ENCODE measurements at places on chromosomes 5 and 9.

DNA sequence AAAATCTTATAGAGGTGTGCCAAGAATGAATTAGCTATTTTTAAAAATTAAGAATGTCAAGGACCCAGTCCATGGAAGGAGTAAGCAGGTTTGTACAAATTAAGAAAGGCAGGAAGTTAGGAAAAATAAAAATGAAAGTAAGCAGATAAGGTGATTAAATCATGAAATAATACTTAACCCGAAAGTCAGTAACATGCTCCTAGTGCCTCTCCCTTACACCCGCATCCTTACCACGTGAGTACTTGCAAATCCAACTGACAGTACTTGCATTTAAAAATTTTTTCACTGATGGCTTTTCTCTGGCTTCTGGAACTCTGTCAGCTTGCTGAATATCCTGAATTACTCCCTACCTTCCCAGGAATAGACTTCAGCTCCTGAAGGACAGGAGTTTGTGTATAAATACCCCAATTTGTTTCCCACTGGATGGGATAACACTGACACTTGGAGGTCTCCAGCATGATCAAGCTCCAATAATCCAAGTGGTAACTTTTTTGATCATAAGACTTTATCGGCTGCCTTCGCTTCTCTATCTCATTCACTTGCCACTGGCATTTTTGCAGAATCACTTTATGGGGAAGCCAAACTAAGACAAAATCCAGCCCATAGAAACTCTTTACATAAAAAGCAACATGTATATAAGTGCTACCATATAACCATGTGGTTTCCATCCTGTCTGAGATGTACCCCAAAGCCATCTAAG is 41.6 kb upstream of the RICTOR start:
- no peak for DNase-seq

- no peak for DNase-seq
Measured at GRCh38 chr9:116701940-116702642, 15.0 kb downstream of the TRIM32 start.

DNA sequence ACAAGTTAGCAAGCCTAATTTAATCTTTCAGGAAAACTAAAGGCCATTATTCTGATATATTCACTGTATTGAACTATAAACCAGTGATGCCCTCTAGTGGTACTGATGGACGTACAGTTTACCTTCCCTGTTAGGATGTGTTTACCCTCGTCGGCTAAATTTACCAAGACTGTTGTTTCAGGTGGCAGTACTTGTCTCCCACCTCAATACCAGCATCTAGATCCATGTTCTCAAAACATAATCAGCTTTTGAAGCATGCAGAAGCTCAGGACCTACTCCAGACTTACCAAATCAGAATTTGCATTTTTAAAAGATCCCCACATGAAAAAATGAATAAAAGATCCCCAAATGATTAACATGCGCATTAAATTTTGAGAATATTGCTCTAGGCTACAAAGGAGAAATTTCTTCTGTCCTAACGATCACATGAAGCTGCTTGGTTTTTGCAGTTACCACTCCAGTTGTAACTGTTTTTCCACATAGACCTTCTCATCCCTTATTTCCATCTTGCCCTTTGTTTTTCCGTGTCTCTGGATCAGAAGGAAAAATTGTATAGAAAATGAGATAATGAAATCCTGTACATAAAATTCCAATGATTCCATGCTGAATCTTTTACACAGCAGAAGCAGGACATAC is 3.2 kb upstream of the BAAT start:
- DNase-seq: peak; percentile 66

DNA sequence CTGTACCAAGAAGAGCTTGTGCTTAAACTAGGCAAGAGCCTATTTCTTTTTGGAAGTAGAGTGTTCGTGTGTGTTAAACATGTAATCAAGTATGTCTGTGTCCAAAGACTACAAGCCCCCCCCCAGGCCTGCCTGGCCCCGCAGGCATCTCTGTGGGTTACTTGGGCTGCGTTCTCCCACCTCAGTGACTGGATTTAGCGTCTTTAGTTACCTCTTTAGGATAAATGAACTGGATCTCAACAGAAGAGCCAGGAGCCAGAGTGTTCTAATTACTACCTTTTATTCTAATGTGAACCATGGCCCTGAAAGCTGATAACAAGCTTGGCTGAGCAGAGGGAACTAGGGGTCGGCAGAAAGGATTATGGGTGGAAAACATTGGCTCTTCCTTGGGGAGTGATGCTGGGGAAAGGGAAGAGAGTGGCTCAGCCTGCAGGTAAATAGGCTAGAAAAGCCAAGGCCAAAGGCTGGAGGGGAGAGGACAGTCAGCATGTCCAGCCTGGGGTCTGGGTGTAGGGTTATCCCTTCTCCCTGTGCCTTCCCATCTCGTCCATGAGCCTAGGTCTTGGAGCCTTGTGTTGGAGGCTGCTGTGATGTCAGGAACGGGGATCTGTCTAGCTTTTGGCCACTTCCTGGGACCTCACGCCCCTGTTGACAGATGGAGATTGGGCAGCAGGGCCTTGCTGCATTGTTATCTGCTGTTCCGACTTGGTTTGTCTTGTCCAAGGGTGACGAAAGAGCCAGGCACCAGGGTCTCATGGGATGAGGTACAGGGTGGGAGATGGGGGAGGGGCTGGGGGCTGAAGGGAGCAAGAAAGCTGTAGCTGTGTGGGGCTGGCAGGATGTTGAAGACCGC is 11.1 kb downstream of the CD74 start:
- DNase-seq: no peak

- no peak for DNase-seq
Measured at GRCh38 chr9:98887918-98888510, 55.7 kb upstream of the COL15A1 start.

GRCh38 chr5:142866563-142867275 is 96.5 kb downstream of the ARHGAP26 start:
- peak; percentile 75 for DNase-seq

GRCh38 chr5:146646441-146646840 is 130.5 kb upstream of the GPR151 start:
- no peak for DNase-seq

- DNase-seq: no peak
Measured at GRCh38 chr5:178595150-178595549, 5.0 kb upstream of the COL23A1 start.

DNA sequence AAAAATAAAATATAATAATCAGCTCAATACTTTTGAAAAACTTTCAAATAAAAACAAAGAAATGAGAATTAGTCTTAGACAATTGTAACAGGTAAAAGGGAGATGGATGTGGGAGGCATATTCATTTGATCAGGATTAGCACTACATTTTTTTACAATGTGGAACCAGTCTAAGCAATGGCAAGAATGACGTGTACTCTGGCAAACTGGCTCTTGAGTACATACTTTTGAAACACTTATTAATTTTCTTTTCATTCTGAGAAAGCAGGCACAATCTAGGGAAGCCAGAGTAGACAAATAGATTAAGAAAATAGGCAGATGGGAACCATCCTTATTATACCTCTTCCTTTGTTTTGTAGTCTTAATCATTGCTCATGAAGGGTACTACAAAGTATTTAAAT is 79.7 kb downstream of the MEF2C start:
- no peak for DNase-seq

GRCh38 chr5:174083056-174083827 is 37.7 kb downstream of the NSG2 start:
- no peak for DNase-seq

GRCh38 chr9:122212473-122213004 is 16.2 kb downstream of the LHX6 start:
- no peak for DNase-seq

- DNase-seq: no peak
Measured at GRCh38 chr5:2776337-2777302, 25.1 kb upstream of the IRX2 start.

DNA sequence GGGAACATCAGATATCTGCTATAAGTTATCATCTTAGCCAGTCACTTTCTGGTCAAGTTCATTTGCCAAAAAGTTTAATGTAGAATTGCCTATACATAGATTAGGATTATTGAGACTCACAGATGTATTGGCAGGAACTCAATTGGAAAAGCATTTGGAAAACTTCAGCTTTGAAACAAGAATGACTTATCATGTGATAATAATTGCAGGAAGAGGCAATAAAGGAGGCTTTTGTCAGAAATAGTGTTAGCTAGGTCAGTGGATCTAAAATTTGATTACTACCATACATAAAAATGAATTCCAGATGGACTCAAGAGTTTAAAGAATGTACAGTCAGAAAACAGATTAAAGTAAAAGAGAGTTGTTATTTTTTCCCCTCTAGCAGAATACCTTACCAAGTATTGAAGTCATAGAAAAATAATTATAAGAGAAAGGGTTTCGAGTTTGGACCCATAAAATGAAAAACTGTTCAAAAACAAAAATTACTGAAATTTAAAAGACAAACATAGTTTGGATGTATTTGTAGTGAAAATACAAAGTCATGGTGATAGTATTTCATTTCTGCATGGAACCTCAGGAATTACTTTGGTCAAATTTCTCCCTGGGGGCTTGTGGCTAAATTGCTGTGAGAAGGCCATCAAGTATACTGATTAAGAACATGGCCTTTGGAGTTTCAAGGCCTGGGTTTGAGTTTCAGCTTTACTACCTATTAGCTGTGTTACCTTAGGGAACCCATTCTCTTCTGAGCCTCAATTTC is 159.9 kb downstream of the TMEM38B start:
- DNase-seq: no peak

- DNase-seq: no peak
Measured at GRCh38 chr9:95103871-95104580, 213.5 kb downstream of the FANCC start.

- DNase-seq: no peak
Measured at GRCh38 chr5:38467353-38468040, 88.9 kb downstream of the LIFR start.

DNA sequence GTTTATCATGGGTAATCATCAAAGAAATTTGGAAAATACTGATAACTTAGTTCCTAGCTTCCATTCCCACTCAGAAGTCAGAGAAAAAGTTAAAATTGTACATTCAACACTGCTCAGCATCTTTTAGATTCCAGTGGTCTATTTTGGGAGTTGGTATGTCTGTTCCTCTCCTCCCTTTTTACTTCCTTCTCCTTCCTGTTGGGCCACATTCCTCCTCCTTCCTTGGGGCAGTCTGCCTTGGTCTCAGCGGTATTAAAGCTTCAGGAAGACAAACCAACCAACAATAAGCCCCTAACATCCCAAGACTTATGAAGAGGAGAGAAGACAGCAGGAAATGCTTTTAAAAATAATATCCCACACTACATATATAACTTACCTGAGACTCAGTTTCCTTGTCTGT is 49.9 kb upstream of the SSBP2 start:
- DNase-seq: no peak

- DNase-seq: no peak
Measured at GRCh38 chr5:153476767-153477166, 13.7 kb upstream of the GRIA1 start.

GRCh38 chr5:138230981-138231589 is 18.0 kb upstream of the CDC23 start:
- DNase-seq: no peak

DNA sequence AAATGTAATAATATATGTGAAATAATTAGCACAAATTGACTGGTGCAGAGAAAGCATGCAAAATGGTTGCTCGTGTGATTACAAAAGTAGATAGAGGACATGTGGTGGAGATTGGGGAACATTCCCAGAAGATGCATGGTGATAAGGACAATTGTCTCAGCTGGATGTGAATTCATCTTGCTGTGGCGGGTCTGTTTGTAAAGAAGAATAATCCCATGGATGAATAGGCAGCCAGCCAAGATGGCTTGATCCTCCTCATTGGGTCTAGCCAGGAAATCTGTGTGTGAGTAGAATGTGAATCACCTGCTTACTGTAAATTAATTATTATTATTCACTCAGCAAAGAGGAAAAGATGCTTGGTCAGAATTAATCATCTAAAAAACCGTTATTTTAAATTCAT is 12.6 kb upstream of the DPYSL3 start:
- no peak for DNase-seq

Data from NAMALWA (cell line).